Hepatocyte (in vitro differentiated cells): ENCODE measurements at places on chromosomes 11 and 22.

DNA sequence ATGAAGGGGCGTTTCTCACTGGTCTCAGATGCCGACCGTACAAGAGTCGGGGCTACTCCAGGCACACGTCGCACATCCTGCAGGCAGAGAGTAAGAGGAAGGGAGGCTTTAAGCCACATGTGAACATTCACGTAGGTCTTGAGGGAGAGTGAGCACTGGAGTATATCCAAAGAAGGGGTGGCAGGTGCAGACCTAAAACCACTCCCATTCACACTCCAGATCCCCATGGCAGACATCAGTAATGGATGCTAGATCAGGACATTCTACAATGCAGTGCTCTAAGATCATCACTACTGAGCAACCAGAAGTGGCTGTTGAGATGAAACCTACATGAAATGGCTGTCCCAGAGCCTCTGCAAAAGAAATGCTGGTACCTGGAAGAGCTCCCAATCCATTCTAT is 39.0 kb downstream of the WT1 start:
- no peak for DNase-seq

DNA sequence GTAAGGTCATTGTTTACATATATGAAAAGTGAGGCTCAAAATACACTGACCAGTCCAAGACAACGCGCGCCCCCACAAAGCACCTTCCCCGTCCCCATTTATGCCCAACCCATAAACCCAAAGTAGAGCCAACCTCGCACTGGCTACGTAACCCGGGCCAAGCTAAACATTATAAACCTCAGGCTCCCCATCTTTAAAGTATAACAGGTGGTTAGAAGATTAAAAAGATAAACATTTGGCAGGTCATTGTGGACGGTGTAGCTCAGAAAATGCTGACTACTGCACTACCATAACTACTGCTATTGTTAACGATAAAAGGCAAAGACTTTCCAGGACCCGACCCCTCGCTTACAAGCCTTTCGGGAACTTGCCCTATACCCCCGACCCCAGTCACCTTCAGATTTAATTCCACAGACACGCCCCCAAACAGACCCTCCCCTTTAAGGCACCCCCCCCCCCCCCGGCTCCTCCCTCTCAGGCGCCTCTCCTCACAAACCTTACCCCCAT is 470 bp downstream of the NUMA1 start:
- DNase-seq: peak; percentile 27

DNA sequence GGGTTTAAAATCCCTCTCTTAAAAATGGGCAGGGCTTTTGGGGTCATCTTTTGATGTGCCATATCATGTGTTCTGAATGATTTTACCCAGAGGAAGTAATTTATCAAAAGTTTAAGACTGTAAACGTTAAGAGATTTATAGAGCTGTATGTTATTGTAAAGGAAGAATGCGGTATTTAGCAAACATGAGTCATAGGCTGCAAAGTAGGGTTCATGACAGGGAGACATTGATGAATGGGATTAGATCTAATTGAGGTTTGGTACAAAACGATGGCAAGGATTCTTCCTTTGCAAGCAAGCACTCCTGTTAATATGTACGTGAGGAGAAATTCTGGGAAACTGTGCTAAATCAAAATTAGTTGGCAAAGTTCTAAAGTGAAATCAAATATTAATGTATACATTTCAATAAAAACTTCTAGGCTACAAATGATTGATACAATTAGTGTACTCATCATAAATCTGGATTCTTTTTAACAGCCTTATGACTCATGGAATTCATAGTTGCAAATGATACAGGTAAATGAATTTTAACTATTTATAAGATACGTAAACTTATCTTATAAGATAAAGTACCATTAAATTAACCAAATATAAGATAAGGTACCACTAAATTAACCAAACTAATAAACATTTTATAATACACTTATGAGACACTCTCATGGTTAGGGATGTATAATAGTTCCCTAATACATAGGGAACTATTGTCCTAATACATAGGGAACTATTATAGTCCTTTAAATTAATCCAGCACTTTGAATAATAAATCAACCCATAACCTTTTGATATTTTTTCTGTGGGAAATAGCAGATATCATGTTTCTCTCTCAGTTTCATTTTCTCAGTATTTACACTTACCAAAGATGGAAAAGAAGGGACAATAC is 58.4 kb downstream of the KIF18A start:
- DNase-seq: no peak

- DNase-seq: peak; percentile 28
Measured at GRCh38 chr11:75868990-75869389, 54.0 kb downstream of the UVRAG start.

DNA sequence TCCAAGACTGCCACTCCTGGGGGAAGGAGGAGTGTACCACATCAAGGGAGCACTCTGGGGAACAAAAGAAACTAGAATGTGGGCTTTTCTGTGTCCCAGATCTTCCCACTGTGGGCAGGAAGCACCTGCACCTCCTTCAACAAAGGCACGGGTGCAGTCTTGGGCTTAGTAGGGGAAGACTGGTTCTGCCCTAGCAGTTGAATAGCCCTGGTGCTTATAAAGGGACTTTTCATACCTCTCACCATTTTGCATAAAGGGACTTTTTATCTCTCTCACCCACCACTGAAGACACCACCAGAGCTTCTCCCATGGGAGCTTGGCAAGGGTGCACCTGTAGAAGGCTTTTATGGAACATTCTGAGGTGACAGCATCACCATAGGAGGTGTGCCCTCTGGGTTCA is 65.8 kb upstream of the MS4A8 start:
- DNase-seq: no peak

GRCh38 chr11:31960126-31960525 is 130.7 kb upstream of the RCN1 start:
- DNase-seq: no peak

DNA sequence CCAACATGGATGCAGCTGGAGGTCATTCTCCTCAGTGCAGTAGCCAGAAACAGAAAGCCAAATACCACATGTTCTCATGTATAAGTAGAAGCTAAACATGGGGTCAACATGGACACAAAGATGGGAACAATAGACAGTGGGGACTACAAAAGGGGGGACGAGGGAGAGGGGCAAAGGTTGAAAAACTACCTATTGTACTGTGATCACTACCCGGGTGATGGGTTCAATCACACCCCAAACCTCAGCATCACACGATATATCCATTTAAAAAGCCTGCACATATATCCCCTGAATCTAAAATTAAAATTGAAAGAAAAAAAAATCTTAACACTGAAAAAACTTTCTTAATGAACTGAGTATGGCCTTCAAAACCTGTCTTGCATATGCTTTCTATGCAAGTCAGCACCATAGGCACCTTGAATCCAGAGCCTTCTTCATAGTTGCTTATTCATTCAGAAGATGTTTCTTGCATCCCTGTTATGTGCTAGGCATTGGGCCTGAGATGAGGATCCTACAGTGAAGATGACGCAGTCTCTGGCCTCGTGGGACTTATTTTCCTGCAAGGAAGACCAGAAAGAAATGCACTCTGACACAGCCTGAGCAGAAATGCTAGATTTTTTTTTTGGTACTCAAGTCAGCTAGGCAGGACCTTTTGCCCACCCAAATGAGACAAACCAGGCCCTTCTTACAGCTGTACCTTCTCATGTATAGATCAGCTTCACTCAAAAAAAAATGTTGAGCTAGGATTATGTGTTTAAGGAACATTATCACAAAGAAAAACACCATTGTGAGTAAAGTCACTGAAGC is 21.0 kb downstream of the NNMT start:
- peak; percentile 17 for DNase-seq

GRCh38 chr11:19659529-19659928 is 53.1 kb upstream of the NAV2 start:
- DNase-seq: no peak

- peak; percentile 68 for DNase-seq
Measured at GRCh38 chr22:37267135-37267587, 15.1 kb upstream of the CYTH4 start.

DNA sequence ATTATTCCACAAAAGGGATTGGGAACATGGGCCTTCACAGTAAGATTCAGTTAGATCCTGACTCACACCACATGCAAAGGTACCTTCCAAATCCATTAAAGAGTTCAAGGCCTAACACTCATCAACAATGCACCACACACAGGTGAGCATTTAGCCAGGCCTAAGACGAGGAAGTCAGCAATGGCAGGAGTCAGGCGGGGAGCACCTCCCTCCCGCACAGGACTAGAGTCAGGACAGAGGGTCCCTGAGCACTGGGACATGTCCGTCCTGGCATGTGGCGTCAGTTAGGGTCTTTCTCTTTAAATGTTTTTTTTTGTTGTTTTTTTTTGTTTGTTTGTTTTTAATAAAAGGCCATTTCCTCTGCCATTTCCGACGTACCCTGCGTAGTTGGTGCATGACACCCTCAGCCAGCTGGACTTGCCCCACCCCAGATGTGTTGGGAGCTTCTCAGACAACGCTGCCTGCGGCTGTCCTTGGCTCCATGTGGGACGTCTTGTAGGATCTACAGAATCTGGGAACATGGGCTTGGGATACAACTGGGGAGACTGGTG is 1458.6 kb downstream of the BRD1 start:
- DNase-seq: no peak

DNA sequence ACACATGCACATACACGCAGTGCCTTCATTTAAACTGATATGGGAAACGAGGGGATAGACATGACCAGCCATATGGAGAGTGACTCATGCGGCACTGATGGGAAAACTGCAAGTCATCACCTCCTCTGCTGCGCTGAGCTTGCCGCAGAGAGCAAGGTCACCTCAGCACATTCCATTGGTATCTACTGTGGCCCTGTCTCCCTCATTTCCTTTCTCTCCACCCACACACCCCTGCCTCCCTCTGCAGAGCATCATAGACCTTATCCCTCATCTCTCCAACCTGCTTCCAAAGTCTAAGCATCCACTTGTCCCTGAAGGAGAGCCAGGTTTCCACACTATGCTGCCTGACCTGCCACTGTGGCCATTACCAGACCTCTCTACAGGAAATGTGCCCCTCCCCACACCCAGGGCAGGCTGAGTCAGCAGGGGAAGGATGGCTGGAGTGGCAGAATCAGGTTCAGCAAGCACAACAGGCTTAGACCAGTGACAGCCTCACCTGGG is 116.9 kb upstream of the SNX19 start:
- peak; percentile 61 for DNase-seq

GRCh38 chr11:36141196-36141953 is 147.8 kb downstream of the COMMD9 start:
- DNase-seq: no peak

- peak; percentile 44 for DNase-seq
Measured at GRCh38 chr11:110712659-110713448, 617 bp upstream of the ARHGAP20 start.

GRCh38 chr11:72250661-72251464 is 6.9 kb upstream of the PHOX2A start:
- DNase-seq: no peak

DNA sequence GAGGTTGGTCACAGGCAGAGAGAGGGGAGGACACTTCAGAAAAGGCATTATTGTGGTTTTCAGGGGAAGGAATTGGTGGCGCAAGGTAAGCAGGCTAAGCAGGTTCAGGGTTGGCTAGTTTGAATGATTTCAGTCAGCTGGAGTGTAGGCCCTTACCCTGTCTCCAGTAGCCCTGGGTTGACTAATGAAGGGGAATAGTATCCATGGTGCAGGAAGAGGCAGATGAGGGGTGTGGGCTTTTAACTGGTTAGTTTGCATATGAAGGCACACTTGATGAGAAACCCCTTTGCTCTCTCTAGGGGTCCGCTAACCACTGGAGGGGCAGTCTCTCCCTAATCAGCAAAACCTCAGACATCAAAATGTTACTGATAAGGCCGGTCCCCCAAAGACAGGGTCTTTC is 249.7 kb downstream of the AASDHPPT start:
- no peak for DNase-seq

DNA sequence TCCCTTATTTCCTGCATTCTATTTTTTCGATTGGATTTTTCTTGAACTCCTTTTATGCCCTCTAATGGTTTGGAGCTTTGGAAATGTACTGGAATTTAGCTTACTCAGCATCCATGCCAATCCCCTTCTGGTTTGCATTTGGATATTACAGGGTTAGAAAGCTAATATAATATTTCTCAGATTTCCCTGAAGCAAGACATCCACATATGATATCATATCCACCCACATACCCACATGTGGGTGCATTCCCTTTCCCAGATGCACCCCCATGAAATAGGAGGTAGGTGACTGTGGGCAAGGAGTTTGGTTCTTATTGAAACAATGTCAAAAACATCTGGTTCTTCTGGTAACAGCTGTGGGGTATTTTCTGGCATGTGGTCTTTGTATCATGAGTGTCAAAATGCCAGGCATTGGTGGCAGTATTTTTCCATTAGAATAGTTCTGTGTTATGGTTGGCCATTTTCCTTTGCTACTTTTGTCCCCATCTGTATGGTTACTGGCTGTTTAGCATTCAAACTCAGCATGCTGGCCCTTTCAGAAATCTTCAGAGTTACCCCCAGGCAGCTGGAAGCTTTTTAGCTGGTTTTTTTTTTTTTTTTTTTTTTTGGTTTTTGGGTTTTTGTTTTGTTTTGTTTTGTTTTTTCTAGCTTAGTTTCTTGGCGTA is 32.7 kb upstream of the DDX10 start:
- DNase-seq: no peak

DNA sequence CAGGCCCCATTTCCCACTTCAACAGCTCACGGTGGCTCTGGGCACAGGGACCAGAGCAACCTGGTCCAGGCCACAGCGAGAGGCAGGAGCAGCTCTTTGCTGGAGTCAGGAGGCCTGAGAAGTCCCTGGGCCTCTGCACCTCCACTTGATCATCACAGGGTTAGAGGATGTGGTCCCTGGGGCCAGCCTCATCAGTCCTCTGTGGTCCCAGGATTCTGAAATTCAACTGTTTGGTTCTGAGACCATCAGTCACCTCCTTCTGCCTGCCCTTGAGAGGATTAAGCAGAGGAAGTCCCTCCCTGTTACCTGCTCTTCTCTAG is 24.9 kb upstream of the CBX7 start:
- DNase-seq: no peak

DNA sequence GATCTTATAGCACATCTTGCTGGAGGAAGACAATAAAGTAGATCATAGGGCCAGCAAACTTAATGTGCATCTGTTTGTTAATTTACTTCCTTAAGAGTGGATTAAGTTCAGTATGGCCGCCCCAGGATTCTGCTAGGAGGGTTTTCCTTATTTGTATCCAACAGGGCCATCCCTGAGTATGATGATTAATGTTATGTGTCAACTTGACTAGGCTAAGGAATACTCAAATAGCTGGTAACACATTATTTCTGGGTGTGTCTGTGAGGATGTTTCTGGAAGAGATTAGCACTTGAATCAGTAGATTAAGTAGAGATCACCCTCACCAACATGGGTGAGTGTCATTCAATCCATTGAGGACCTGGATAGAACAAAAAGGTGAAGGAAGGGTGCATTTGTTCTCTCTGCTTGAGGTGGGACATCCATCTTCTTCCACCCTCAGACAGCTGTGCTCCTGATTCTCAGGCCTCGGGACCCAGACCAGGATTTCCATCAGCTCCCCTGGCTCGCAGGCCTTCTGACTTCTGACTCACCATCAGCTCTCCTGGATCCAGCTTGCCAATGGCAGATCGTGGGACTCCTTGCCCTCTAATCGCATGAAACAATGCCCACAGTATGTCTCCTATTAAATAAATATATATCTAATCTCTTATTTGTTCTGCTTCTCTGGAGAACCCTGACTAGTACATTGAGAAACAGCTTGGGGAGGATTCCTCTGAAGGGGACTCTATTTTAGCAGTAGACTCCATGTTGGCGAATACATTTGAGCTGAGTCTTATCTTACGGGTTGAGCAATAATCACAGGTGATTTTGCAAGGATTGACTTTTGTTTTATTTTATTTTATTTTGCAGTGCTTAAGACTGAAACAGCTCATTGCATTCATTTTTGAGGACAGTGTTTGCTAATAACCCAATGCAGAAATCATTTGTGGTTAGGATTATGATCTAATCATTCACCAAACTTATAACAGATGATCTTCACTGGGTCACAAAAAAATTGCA is 9.0 kb upstream of the ZBTB44 start:
- no peak for DNase-seq

- DNase-seq: no peak
Measured at GRCh38 chr22:26023104-26023775, 146.0 kb upstream of the SEZ6L start.
